Left renal cortex interstitium (tissue), 4 donors: ENCODE measurements at places on chromosomes 16 and 17. TPM values are rescaled to one million over a fixed set of nuclear protein-coding genes. Genes with fewer than 3 reads are reported as not detected.
A peak's percentile ranks its signal among the peaks of the same experiment; 100 is the strongest.

GRCh38 chr17:4270736-4271135 is 7.0 kb upstream of the ANKFY1 start:
- DNase-seq = no peak

- no peak for DNase-seq
These were observed 71.5 kb upstream of the N4BP1 start for GRCh38 chr16:48681520-48681919.

- DNase-seq = peak; percentile 48
These were observed 65.9 kb upstream of the IRX6 start for GRCh38 chr16:55257966-55258613.

DNA sequence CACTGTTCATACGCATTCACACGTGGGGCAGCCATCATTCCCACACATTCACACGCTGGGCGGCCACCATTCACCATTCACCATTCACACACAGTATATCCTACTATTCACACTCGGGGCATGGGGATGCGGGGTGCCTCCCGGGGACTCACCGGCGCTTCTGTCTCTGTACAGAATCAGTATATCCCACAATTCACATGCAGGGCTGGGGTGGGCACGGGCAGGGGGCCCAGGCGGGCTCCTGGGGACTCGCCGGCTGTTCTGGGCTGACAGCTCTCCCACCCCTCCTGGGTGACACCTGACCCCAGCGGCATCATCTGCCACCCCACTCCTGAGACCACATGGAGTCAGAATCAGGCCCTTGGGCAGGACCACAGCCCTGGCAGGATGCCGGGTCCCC is 9.6 kb downstream of the NME3 start:
- no peak for DNase-seq

- DNase-seq = no peak
These were observed 13.1 kb downstream of the BCAR1 start for GRCh38 chr16:75238132-75238852.

GRCh38 chr16:47395733-47396498 is 64.9 kb downstream of the ITFG1 start:
- DNase-seq = peak; percentile 19

GRCh38 chr17:38341035-38341721 is 2.6 kb downstream of the GPR179 start:
- DNase-seq = no peak

GRCh38 chr16:86015606-86016005 is 116.6 kb downstream of the IRF8 start:
- no peak for DNase-seq

DNA sequence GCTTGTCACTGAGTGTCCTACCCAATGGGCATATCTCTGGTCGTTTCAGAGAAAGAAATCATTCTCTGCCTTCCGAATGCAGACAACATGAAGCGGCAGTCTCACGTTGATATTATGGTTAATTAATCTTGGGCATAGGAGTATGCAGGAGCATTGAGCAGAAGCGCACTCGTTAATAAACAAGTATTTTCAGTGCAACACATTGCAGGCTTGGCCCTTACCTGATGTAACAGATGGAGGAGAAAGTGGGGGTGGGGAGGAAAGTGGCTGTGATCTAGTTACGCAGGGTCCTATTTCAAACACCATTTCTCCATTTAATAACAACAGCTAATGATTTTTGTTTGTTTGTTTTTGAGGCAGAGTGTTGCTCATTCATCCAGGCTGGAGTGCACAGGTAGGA is 414.0 kb upstream of the RBFOX1 start:
- DNase-seq = no peak

Gene CACNG5
- polyA plus RNA-seq = 1.8 TPM

GRCh38 chr17:7988750-7989178 is 13.7 kb upstream of the GUCY2D start:
- DNase-seq = peak; percentile 71
